Hematopoietic multipotent progenitor cell treated with erythropoietin and hydrocortisone succinate and interleukin-3 and kit ligand, for 15 days (in vitro differentiated cells): ENCODE measurements at places on chromosomes 3 and 15.

- DNase-seq = no peak
Measured at GRCh38 chr3:47296562-47297302, 14.0 kb downstream of the KLHL18 start.

DNA sequence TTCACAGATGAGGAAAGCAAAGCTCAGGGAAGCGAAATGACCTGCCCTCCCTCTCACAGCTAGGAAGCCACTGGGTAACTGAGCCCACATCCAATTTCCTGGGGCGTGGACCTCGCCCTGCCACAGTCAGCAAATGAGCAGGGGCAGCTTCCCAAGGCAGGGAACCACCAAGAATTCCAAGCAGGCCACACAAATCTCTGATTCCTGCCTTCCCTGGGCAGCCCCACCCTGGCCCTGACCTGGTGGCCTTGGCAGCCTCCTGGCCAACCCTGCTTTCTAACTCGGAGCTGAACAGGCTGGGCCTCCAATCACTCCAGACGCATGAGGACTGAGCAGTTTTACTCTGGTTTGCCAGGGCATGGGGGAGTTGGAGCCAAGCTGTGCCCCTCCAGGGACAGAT is 203.7 kb upstream of the TLE3 start:
- DNase-seq = no peak

DNA sequence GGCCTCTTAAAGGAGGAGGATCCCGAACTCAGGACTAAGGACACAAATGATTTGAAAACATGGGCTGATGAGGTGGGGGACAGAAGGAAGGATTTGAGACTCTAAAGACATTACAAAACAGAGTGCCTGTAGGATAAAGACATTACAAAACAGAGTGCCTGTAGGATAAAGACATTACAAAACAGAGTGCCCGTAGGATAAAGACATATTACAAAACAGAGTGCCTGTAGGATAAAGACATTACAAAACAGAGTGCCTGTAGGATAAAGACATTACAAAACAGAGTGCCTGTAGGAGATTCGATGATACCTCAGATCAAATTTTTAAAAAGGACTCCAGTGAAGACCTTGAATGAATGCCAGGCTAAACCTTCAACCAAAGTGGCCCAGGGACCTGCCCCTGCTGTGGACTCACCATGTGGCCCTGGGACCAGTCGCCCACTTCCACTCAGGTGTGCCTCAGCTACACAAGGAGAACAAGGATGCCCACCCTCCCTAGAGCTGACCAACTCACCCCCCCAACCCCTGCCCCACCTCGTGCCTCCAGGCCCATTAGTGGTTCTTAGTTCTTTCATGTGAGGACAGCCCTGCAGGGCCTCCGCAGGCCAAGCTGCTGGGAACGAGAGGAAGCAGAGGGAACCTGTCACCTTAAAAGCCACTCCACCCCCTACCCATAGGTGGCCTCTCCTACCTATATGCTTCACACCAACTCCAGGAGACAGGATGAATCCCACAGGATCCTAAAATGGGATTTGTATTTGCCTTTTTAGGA is 59.8 kb downstream of the SH3BP5 start:
- DNase-seq = no peak

DNA sequence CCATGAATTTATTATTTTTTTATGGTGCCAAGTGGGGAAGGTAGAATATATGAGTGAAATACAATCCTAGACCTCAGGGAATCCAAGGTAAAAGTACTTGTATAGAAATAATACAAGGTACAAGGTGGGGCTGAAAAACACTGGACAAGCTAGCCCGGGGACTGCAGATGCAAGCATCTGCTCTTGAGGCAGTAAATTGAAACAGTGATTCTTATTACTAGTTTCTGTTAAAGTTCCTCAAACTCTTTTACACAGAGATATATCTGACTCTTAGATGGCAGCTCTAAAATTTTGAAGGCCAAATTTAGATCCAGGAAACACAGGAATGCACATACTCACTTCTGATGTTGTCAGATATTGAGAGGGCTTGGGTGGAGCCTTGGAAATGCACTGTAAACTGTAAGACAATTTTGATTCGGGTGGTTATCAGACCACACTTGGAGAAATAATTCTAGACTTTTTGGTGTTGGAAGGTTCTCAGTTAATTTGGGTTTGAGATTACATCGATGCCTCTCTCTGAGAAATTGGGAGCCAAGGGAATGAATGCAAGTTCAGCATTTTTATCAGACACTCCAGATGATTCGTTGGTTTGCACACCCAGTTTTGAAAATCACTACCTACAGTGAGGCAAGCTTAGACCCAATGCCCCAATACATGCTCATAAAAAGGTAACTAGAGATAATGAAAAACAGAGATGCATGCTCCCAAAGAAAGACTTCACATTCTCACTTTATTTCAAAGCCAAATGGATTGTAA is 7.3 kb downstream of the TP63 start:
- no peak for DNase-seq

DNA sequence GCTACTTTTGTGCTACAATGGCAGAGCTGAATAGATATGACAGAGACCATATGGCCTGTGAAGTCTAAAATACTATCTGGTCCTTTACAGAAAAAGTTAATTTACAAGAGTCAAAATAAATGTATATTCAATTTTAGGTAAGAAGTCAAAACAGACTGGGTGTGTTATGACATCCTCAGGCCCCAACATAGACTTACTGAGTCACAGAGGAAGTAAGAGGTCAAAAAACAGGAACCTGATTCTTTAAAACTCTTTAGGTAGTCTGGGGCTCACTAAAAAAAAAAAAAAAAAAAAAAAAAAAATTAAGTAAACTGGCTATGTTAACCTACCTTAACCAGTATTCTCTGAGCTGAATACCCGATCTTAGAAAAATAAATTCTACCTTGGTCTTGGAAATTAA is 13.1 kb downstream of the DNAAF4 start:
- DNase-seq = no peak

GRCh38 chr15:61033940-61034677 is 195.0 kb downstream of the RORA start:
- DNase-seq = no peak

GRCh38 chr15:89825271-89825940 is 10.8 kb upstream of the ANPEP start:
- no peak for DNase-seq

GRCh38 chr3:55402886-55403609 is 84.1 kb downstream of the WNT5A start:
- DNase-seq = no peak

- DNase-seq = no peak
Measured at GRCh38 chr3:183411216-183411922, 17.1 kb downstream of the MCF2L2 start.

DNA sequence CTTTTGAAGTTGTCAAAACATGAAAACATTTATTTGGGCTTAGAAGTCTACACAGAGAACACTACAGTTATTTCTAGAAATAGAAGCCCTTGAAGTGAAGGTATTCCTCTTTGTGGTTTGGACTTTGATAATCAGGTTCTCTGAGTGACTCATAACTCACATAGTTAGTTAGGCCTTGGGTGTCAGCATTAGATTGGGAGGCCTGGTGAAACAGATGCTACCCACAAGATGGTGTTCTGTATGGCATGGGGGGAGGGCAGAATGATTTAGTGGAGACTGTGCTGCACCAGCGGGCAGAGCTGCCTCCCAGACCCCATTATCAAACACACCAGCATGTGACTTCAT is 108.9 kb upstream of the ETV5 start:
- DNase-seq = no peak

GRCh38 chr3:188906236-188906635 is 265.5 kb upstream of the TPRG1 start:
- no peak for DNase-seq

GRCh38 chr3:24155276-24155675 is 210.2 kb downstream of the NR1D2 start:
- no peak for DNase-seq
